ENCODE measurements at places on chromosomes 2 and 18. TPM values are rescaled to one million over a fixed set of nuclear protein-coding genes. Genes with fewer than 3 reads are reported as not detected.

DNA sequence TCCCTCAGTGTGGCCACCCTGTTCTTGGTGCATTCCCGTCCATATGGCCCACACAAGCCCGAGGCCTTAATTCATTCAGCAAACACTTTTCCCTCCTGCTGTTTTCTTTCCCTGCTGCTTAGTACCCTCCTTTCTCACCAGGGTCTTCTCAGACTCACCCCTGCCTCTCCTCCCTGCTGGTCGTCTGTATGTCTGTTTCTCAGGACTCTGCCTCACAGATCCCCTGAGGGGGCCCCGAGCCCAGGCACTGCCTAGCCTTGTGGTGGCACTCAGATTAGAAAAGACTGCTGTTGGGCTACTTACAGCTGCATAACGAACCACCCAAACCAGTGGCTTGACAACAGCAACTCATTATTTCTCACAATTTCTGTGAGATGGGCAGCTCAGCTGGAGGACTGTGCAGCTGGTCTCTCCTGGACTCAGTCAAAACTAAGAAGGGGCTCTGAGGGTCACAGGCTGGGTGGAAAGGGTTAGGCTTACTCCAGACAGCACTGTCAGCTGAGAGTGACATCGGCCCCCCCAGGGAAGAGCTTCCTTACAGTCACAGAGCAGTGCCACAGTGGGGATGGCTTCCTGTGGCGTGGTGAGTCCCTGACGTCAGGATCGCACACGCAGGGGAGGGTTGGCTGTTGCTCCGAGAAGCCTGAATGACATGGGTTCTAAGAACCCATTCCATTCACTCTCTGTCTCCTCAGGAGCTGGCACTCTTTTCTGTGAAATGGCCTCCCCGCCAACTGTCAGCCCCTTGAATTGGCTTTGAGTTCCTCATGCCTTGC is 139.0 kb downstream of the UXS1 start:
- no peak for DNase-seq

GRCh38 chr2:235170536-235171521 is 219.0 kb downstream of the SH3BP4 start:
- DNase-seq = peak; percentile 3

Gene WDR7
- 12.7 TPM for polyA plus RNA-seq

GRCh38 chr18:68288408-68288807 is 426.5 kb downstream of the TMX3 start:
- DNase-seq = no peak

DNA sequence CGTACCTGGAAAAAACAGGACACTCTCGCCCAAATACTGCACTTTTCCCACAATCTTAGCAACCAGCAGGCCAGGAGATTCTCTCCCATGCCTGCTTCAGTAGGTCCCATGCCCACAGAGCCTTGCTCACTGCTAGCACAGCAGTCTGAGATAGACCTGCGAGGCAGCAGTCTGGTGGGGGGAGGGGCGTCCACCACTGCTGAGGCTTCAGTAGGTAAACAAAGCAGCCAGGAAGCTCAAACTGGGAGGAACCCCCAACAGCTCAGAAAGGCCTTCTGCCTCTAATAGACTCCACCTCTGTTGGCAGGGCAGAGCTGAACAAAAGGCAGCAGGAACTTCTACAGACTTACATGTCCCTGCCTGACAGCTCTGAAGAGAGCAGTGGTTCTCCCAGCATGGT is 1202.8 kb upstream of the ACVR2A start:
- no peak for DNase-seq

- no peak for DNase-seq
Measured at GRCh38 chr2:136693966-136694365, 71.4 kb upstream of the THSD7B start.

- DNase-seq = no peak
Measured at GRCh38 chr2:160952464-160953254, 207.6 kb upstream of the TANK start.

GRCh38 chr2:13089971-13090370 is 373.2 kb downstream of the TRIB2 start:
- no peak for DNase-seq

Gene SPATA3
- not detected for polyA plus RNA-seq

DNA sequence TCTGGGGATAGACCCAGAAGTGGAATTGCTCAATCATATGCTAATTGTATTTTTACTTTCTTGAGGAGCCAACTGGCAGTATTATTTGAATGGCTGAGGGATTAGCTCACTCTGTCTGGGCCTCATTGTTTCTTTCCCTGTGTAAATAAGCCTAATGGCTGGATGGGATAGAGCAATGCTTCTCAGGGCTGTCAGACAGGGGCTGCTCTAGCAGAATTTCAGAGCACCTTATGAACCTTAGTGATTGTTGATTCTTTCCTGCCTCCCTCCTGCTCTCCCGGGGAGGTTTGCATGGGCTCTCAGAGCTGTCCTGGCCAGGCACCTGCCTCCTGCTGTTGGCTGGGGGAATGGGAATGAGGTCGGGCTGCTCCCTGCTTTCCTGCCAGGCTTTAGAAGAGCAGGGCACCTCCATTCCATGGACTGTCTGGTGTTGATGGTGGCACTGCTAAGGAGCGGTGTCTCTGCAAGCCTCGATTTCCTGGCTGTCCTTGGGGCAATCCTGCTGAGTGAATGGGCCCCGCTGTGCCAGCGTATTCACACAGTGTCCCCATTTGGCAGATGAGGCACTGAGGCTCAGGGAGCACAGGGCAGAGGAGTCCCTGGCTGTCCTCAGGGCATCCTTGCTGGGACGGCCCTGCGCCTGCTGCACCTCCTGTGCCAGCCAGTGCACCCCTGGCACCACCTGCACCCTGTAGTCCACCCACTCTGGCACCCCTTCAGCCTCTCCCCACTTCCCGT is 468.2 kb upstream of the HS6ST1 start:
- DNase-seq = no peak

DNA sequence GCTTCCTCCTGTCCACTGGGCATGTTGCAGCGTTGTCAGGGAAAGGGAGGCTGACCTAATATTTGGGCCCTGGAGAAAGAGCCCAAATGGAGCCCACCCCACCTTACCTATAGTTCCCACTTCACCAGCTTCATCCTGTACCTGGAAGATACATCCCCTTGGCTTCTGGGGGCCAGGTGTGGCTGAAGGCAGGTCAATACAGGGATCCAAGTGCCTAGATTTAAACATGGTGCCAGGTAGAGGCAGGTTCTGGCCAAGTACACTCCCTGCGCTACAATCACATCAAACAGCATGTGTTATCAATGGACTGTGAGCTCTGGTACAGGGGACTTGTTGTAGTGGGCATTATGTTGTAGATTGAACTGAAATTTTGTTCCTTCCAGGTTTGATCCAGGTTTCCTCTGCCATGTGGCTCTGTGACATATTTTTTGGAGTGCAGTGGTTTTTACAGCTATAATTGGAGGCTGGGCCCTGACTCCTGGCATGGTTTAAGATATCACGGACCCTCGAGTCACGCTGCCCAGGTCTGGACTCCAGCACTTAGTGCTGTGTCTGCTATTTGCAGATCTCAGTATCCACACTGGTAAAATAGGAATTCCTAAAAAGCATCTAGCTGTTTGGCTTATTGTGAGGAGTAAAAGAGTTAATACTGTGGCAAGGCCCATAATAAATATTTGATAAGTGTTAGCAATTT is 23.8 kb downstream of the MYCN start:
- no peak for DNase-seq

Gene GNAL
- 3.8 TPM for polyA plus RNA-seq

- DNase-seq = no peak
Measured at GRCh38 chr2:109604597-109604996, 9.2 kb downstream of the SEPTIN10 start.

Gene RAB12
- polyA plus RNA-seq = 48.4 TPM

Gene CHST10
- polyA plus RNA-seq = 22.0 TPM

DNA sequence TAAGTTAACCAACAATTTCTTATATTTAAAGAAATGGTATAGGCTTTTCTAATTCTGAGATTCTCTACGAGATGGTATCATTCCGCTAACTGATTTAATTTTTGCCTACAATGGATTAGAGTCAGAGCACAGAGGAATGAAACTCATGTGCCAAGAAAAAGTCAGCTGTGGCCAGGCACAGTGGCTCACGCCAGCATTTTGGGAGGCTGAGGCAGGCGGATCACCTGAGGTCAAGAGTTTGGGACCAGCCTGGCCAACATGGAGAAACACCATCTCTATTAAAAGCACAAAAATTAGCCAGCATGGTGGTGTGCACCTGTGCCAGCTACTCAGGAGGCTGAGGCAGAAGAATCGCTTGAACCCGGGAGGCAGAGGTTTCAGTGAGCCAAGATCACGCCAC is 17.0 kb upstream of the TTN start:
- no peak for DNase-seq

DNA sequence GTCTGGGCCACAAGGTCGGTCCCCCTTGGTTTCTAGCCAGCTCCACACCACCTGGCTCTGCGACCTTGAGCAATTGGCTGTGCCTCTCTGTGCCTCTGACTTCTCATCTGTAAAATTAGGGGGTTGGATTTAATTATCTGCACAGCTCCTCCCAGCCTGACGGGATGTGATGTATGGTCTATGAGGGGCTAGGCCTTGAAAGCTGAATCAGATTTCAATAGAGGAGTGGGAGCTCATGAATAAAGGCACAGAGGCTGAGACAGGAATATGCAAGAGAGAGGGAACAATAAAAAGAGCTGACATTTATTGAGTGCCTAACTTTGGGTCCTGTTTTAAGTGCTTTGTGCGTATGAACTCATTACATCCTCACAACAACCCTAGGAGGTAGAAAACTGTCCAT is 104.7 kb downstream of the ALK start:
- DNase-seq = no peak

Gene NPC1
- polyA plus RNA-seq = 20.8 TPM

- DNase-seq = no peak
Measured at GRCh38 chr2:148013876-148014275, 6.7 kb downstream of the ORC4 start.

- DNase-seq = peak; percentile 10
Measured at GRCh38 chr2:196170213-196170605, 1.2 kb downstream of the STK17B start.

Measured in right renal pelvis (tissue), 4 donors.